ENCODE measurements at places on chromosomes 6 and 20.

- no peak for DNase-seq
These were observed 347.7 kb downstream of the BCKDHB start for GRCh38 chr6:80454197-80454596.

DNA sequence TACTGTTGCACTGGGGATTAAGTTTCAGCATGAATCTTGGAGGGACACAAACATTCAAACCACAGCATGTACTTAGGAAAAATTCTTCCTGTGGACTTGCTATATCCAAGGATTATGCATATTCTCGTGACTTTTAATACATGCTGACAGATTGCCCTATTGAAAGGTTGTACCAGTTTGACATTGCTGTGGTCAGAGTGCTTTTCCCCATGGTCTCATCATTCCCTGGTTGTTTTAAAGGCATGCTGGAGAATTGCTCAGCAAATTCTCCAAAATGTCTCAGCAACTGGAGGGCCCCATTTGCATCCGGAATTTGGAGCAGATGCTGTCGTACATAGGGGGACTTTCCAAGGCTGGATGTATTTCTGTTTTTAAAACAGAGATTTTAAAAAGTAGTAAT, 7.4 kb downstream of the HECA start:
- no peak for DNase-seq

- no peak for DNase-seq
These were observed 578.2 kb downstream of the QKI start for GRCh38 chr6:163992701-163993100.

- no peak for DNase-seq
These were observed 29.2 kb downstream of the SYNJ2 start for GRCh38 chr6:158010591-158011477.

DNA sequence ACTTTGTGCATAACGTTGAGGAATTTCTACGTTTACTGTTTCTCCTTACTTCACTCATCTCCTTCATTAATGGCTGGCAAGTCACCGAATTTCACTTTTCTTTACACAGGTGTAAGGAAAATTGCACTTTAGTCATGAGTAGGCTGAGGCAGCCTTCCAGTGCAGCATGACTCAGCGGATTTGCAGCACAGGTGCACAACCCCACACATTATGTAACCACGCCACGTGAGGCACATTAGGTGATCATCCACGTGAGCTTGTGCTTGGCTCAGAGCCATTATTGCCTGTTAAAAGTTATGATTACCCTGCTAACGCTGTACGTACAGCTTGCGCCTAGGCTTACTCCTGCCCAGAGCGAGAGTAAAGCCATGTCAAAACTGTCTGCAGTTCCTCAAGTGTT, 158.8 kb downstream of the NKAIN2 start:
- no peak for DNase-seq

DNA sequence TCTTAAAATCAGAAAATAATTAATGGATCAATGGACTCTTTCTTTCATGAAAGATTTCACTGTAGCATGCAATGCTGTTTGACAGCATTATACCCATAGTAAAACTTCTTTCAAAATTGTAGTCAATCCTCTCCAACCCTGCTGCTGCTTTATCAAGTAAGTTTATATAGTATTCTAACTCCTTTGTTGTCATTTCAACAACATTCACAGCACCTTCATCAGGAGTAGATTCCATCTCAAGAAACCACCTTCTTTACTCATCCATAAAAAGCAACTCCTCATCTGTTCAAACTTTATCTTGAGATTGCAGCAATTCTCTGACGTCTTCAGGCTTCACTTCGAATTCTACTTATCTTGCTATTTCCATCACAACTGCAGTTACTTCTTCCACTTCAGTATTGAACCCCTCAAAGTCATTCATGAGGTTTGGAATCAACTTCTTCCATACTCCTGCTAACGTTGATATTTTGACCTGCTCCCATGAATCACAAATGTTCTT, 26.4 kb upstream of the BACH2 start:
- no peak for DNase-seq

Measured in hematopoietic multipotent progenitor cell treated with erythropoietin and hydrocortisone succinate and interleukin-3 and kit ligand, for 4 days (in vitro differentiated cells).